RCC 7860 (cell line): ENCODE measurements at places on chromosomes 16 and 17.
A peak's percentile ranks its signal among the peaks of the same experiment; 100 is the strongest.

GRCh38 chr16:13552062-13552959 lies 367.6 kb upstream of the ERCC4 start:
- DNase-seq = no peak

- no peak for DNase-seq
Observed at GRCh38 chr17:62591333-62591732, 36.1 kb upstream of the MRC2 start.

DNA sequence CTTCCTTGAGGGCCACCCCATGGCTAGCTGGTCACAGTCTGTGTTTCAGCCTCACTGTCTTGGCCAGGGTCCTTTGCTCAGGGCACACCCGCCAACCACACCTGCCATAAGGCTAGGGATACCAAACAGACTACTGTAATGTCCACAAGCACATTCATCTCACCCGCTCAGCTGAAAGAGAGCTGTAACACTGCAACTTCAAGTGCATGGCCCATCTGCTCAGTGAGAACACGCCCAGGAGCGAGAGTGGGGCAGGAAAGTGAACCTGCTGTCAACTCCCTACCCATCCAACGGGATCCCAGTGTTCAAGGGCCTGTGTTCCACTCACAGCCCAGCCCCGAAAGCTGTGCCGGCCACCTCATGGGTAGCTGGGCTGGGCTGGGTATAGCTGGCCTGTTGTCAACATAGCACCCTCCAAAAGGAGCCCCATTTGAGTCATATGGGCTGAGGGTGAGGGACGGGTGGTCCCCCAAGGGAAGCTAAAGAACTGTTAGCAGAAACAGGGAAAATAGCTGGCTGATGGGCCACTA lies 55.7 kb downstream of the SCNN1B start:
- DNase-seq = no peak

GRCh38 chr17:79255926-79256585 lies 181.4 kb downstream of the ENGASE start:
- no peak for DNase-seq

DNA sequence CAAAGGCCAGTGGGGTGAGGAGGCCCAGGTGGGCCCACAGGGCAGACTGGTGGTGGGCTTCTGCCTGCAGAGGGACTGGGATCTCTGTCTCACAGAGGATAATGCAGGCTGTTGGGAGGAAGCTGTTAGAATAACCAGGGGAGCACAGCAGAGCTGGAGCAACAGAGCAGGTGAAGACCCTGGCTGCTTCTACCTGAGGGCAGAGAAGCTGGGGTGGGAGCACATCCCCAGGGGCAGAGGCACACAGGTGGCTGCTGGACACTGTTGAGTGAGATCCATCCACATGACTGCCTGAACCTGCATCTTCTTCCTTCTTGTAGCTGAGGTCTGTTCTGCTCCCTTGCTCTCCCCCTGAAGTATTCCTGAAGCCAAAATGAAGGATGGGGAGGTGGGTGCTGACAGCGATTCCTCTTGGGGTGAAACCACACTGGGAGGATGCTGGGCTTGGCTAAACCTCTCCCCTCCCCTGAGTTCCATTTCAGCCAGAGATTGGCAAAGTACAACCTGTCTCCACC lies 1725.0 kb downstream of the TP53TG3F start:
- no peak for DNase-seq

- no peak for DNase-seq
Observed at GRCh38 chr16:55480228-55480655, 1.2 kb downstream of the MMP2 start.

- DNase-seq = peak; percentile 38
Observed at GRCh38 chr16:30063893-30064728, 1.4 kb upstream of the ALDOA start.

DNA sequence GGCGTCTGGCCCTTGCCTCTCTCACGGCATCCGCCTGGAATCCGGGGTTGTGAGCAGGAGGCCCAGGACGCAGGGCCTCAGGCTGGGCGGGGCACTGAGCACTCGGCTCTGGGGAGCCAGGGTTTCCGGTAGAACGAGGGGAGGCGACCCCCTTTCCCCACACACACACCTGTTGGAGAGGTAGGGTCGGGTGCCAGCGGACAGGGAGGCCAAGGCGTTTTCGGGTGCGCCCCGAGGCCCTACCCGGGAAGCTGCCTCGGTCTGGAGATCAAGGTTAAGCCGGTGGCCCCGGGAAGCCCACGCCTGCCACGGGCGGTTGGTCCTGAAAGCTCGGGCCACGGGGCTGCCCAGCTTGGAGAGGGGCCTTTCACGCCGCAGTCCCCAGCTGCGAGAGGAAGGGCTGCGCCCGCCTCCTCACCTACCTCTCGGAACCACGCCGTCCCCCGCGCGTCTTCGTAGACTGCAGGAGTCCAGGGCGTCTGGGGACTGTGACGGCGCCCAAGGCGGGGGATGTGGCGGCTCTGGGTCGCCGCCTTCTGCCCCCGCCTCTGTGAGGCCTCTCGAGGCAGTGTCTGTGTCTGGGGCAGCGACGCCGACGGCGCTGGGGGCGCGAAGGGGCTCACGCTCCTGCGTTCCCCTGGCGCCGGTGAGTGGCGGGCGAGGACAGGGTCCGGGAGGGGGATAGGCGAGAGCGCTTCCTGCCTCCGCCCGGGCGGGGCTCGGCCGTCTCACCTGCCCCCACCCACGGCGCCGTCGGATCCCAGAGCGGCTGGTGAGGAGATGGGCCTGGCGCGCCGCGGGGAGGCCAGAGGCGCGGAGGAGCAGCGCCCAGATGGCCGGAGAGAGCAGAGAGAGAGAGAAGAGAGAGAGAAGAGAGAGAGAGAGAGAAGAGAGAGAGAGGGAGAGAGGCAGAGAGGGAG lies 20.3 kb upstream of the HOXB9 start:
- peak; percentile 69 for DNase-seq

- no peak for DNase-seq
Observed at GRCh38 chr17:18084256-18084655, 3.5 kb upstream of the DRG2 start.

- no peak for DNase-seq
Observed at GRCh38 chr17:82031885-82032627, 578 bp downstream of the RAC3 start.

GRCh38 chr17:77096570-77097214 lies 44.1 kb upstream of the SEC14L1 start:
- peak; percentile 29 for DNase-seq

- no peak for DNase-seq
Observed at GRCh38 chr16:55588799-55589198, 22.3 kb downstream of the CAPNS2 start.

- DNase-seq = no peak
Observed at GRCh38 chr16:47475786-47476185, 14.7 kb downstream of the PHKB start.

DNA sequence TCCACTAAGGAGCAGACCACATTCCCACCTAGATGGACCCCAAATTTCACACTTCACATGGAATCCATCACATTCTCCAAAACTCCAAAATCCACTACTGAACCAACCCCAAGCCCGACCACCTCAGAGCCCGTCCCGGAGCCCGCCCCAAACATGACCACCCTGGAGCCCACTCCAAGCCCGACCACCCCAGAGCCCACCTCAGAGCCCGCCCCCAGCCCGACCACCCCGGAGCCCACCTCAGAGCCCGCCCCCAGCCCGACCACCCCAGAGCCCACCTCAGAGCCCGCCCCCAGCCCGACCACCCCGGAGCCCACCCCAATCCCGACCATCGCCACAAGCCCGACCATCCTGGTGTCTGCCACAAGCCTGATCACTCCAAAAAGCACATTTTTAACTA lies 1.6 kb downstream of the GP1BA start:
- no peak for DNase-seq

- DNase-seq = no peak
Observed at GRCh38 chr16:85536411-85537330, 76.5 kb upstream of the GSE1 start.

GRCh38 chr17:65365169-65365568 lies 196.3 kb downstream of the AXIN2 start:
- no peak for DNase-seq

- no peak for DNase-seq
Observed at GRCh38 chr17:70624211-70624610, 454.9 kb downstream of the KCNJ2 start.

GRCh38 chr16:47876511-47876910 lies 279.3 kb downstream of the ABCC12 start:
- DNase-seq = no peak

- DNase-seq = peak; percentile 47
Observed at GRCh38 chr17:81519284-81520020, 6.9 kb upstream of the ACTG1 start.

DNA sequence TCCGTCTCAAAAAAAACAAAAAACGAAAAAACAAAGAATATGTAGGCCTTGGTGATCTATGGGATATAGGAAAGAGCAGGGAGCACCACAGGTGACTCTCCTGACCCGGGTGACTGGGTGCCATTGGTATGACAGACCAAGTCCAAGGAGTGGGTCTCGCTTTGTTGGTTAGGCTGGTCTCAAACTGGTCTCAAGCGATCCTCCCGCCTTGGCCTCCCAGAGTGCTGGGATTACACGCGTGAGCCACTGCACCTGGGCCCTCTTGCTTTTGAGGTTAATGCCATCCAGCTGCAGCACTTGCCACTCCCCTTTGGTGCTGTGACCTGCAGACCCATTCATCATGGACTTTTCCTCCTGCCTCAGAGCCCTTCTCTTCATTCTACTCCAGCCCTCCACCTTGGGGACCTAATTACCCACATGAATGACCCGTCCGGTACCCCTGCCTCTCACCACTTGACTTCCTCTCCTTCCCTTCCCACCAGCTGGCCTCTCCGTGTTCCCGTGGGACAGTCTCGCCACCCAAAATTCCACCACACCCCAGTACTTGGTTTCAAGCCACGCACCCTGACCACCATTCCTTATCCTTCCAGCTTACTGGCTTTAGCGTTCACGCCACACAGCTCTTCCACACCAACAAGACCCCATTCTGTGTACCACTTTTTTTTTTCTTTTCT lies 3.2 kb upstream of the UBE2G1 start:
- no peak for DNase-seq

DNA sequence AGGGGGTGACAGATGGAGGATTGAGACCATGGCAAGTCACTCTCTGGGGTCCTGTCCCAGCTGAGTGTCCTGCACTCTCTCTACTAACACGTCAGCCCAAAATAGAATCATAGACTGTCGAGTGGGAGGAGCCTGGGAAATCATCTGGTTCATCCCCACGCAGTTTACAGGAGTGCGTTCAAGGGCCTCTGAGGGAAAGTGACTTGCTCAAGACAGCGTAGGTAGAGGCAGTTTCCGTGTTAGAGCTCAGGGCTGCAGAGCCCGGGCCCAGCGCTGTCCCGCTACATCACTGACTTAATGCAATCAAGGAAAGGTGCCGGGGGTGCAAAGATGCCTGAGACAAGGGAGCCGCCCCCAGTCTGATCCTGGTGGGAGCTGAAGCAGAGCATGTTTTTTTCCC lies 10.3 kb downstream of the GSG1L2 start:
- DNase-seq = no peak

- no peak for DNase-seq
Observed at GRCh38 chr17:39969375-39969774, 6.6 kb downstream of the GSDMA start.

- DNase-seq = no peak
Observed at GRCh38 chr17:76268015-76268749, 3.0 kb downstream of the UBALD2 start.

DNA sequence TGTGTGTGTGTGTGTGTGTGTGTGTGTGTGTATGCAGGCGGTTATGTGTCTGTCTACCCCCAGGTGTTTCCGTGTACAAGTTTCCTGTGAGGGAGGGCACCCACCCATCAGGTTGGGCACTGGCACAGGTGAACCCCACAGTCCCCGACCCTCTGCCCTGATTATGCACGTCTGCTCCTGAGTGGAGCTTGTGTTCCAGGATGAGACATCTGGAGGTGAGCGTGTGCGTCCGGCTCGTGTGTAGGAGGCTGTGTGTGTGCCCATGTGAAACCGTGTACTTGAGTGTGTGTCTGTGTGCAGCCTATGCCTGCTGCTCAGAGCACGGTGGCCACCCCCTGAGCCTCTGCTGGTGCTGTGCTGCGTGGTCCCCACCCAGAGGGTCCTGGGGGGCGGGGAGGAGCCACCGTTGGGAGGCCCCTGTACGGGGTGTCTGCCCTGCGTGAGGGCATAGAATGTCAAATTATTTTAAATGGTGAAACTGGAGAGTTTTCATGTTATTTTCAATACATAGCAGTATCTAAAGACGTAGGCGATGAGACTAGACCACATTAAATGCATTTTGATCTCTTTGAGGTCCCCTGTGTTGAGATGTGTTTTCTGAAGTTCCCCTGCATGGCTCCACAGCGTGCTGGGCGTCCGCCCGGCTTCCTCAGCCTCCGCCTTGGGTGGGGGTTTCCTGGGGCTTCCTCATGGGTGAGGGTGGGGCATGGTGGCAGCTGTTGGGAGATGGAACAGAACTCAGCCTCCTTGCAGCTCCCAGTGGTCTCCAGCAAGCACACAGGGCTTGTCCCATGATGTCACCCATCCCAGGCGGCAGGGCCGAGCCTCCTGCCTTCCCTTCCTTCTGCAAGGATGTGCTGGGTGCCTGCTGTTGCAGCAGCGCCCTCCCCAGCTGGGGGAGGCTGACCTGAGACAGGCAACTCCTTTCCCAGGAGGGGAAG lies 43.4 kb downstream of the KCNJ12 start:
- no peak for DNase-seq

GRCh38 chr16:80527297-80527696 lies 13.5 kb upstream of the DYNLRB2 start:
- DNase-seq = no peak

DNA sequence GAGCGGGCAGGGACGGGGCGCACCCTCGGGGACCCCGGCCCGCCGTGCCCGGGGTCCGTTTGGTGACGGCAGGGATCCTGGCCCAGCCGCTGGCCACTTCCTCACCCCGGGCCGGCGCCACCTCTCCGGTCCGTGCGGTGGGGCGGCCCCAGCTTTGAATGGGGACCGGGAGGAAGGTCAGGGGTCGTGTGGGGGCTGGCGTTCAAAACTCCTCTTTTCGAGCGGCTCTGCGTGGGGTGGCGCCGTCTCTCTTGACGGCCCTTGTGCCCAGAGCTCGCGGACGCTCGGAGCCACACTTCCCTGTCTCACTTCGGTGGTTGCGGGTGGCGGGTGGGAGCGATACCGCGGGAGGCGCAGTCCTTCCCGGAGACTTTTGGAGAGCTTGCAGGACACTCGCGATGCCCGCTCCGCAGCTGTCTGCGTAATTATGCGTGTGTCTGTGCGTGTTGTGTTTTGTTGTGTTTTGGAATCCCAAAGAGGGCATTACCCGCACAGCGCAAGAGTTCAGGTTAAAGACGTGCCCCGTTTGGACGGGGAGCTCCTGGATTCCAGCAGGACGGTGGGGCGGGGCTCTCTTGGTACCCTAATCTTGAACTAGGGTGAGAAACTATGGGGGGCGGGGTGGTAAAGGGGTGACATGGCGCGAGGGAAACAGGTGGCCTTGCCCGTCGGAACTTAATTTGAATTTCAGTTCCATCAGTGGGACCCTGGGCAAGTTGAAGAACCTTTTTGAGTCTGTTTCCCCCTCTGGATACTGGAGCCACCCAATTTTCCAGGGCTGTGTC lies 637 bp downstream of the PLCG2 start:
- no peak for DNase-seq

- no peak for DNase-seq
Observed at GRCh38 chr17:45101883-45102811, 30.2 kb downstream of the PLCD3 start.

- DNase-seq = no peak
Observed at GRCh38 chr17:48541036-48541576, 3.8 kb downstream of the HOXB2 start.

GRCh38 chr16:3036726-3037315 lies at the start of gene BICDL2:
Gene BICDL2, minus strand, starts transcription at chr16:3036944. Its CDS starts 1,448 bp downstream, at chr16:3035496.
- no peak for DNase-seq

GRCh38 chr17:50015146-50015545 lies 20.1 kb upstream of the DLX3 start:
- DNase-seq = no peak
